Nucleus accumbens (tissue), 56 donors: ENCODE measurements at places on chromosomes 1 and 21.

- no peak for DNase-seq
Measured at GRCh38 chr1:81305997-81306452, 494.7 kb upstream of the ADGRL2 start.

DNA sequence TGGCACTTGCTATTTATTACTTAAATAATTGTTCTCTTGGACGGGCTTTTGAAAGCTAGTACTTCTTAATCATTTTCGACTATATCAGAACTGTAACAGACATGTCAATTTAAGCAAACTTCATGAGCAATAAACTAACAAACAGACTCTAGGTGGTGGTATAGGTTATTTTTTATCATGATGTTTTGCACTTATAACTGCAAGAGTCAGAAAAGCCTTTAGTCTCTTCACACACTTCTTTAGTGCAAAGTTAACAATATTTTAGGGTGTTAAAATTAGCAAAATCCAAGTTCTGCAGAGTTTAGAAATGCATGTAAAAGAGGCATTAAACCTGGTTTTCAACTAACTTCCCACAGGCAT is 2.2 kb downstream of the NRIP1 start:
- no peak for DNase-seq

GRCh38 chr1:220734571-220735326 is 13.4 kb upstream of the MTARC2 start:
- no peak for DNase-seq

DNA sequence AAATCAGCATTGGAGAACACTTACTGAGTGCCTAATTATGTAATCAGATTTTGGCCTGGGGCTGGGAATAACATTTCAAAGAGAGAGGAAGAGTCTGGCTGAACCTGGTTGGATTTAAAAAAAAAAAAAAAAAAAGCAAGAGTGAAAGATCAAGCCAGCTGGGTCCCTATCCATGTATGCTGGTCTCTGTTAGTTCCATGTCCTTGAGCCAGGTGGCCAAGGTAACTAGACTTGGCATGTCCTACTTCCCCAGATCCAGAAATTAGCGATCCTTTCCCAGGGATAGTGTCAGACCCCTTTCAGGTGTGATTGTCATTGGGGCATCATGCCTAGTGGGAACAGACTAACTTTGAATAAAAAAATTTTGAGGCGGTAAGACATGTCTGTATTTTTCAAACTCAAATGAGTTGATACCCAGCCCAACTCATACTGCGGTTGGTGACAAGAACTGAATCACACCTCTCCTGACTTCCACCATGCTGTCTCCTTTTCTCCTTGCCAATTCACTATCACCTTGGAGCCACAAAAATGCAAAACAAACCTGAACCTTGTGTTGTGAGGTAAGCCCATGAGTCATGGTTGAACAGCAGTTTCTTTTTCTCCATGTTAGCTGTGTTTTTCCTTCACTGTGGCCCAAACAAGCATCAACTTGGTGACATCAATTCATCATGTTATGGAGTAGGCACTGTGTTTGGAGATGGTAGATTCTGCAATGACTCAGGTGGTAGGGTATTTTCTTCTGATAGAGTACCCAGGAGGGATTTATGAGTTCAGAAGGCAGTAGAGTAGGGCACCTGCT is 24.5 kb upstream of the PPP2R5A start:
- DNase-seq = no peak
